ENCODE measurements at places on chromosomes 12 and 14. TPM values are rescaled to one million over a fixed set of nuclear protein-coding genes. Genes with fewer than 3 reads are reported as not detected.

The DNAL1 gene
- 8.4 TPM for polyA plus RNA-seq

The ATP6V1D gene
- polyA plus RNA-seq, result 112 TPM

The GMFB gene
- polyA plus RNA-seq, result 21.6 TPM

The MAP1LC3B2 gene
- 4.3 TPM for polyA plus RNA-seq

The MSI1 gene
- not detected for polyA plus RNA-seq

The SERPINA12 gene
- polyA plus RNA-seq, result 0.04 TPM

The ABCD2 gene
- polyA plus RNA-seq, result 0.03 TPM

The MARK3 gene
- 104 TPM for polyA plus RNA-seq

The KLRC2 gene
- polyA plus RNA-seq, result not detected

The CCDC197 gene
- not detected for polyA plus RNA-seq

The LRRIQ1 gene
- polyA plus RNA-seq, result 0.84 TPM

The TRHDE gene
- 0.12 TPM for polyA plus RNA-seq

The CCDC175 gene
- not detected for polyA plus RNA-seq

The TRIM9 gene
- 0.04 TPM for polyA plus RNA-seq
